ENCODE measurements at places on chromosomes 12 and 14.

DNA sequence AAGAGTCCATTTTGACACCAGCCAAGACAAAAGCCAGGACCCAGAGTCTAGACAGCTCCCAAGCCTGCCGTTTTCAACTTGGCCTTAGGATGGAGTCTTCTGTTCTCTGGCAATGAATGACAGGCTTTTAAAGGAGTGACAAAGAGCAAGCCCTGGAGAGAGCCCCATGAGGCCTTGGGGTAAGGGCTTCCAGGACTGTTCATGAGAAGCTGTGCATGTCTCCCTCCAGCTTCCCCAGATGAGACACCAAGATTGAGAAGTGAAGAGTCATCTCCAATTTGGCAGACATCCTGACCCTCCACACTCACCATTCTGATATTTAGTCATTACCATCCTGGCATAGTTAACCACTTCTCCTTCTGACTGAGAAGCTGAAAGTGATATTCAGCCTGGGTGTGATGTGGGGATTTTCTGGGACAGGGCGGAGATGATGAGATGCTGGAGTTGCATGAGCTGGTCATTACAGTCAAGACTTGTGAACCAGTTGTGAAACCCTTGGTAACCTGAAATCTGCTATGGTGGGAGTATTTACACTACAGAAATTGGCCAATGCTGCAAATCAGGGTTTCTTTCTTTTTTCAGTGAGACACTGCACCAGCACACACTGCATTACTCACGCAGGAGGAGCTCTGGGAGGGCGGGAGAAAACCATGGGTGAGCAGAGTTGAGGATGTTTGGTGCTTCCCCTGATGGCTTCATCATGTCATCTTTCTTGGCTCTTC is 77.8 kb downstream of the VCPKMT start:
- DNase-seq, result no peak

DNA sequence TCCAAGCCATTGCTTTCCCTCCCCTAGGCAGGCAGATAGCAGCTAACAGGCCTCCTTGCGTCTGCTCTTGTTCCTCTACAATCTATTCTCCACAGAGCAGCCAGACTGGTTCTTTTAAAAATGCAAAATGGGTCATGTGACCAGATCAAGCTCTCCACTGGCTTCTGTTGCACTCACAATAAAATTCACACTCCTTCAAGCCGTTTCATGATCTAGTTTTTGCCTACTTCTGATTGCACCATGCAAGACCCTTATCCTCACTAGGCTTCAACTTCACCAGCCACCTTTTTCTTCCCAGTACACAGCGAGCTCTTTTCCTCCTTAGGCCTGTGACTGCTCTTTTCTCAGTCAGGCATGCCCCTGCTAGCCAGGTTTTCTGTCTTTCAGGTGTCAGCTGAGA is 6.1 kb upstream of the KRAS start:
- no peak for DNase-seq

- no peak for DNase-seq
Observed at GRCh38 chr12:89355243-89356068, 3.2 kb upstream of the DUSP6 start.

DNA sequence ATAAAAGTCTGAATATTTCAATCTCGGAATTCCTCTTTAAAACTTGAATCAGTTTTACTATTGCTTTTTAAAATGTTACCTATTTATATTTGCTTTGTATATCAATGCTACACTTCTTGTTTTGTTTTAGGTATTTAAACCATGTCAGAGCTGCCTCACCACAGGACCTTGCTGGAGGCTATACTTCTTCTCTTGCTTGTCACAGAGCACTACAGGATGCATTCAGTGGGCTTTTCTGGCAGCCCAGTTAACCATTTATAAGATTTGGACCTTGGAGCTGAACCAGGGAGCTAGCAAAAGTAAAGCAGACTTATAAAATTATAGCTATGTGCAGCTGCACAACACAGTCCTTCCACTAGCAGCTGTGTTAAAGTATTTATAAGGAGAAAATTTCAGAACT is 12.8 kb downstream of the TRMT5 start:
- DNase-seq, result no peak

DNA sequence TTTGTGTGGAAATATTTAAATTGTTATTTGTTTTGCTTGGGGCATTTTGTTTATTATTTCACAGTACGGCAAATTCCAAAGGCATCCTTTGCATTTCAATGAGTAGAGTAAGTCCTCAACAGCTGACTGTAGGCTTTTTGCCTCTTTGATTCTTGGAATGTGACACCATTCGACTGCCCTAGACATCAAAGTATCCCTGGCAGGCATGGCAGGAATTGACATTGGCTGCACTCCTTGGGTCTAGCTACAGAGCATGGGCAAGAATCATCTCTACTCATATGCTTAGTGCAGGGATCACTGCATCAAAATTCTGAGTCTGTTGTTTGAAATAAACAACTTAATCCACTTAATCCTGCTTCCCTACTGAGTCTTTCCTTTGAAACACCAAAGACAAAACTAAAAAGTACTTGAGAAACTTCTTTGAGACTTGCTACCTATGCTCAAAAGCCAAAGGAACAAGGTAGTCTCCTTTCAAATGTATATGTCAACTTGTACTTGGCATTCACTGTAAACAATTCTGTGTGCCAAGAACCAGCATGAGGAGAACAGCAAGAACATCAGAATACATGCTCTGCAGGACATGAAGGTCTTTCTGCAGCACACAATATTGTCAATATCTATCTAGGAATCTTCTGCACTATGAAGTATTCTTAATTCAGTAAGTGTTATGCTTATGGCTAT is 1569.0 kb upstream of the FLRT2 start:
- no peak for DNase-seq
